Amniotic stem cell (primary cell): ENCODE measurements at places on chromosomes 12 and 14.

DNA sequence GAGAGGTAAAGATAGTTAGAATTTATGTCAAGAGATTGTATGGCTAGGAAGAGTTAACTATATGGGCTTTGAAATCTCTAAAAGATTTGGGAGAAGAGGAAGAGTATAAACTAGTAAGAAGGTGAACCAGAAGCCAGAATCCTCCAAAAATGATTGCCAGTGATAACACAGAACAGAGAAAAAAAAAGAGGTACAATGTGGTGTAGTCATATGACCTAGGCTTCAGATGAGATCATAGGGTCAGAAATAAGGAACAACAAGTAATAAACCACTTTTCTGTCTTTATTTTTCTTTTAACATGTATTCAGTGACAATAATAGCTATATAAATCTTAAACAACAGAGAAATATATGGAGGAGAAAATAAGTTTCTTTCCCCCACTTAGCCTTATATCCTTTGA, 2.0 kb upstream of the NECAP1 start:
- DNase-seq: no peak

DNA sequence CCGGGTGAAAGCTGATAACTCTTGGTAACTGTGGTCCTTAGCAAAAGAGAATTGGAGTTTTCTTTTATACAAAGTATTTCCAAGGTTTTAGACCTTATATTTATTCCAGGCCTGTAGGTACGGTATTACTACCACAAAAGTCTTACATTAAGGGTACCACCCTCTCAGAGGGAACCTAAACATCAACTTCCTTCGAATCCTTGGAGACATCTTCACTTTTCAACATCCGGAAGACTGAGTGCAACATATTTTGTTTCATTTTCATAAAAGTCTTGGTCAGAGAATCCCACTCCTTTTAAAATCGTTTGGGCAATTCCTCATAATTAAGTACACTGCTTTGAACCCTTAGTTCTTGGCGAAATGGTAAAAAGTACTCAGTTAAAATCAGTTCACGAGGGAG, 1.2 kb downstream of the CNOT2 start:
- DNase-seq: no peak

DNA sequence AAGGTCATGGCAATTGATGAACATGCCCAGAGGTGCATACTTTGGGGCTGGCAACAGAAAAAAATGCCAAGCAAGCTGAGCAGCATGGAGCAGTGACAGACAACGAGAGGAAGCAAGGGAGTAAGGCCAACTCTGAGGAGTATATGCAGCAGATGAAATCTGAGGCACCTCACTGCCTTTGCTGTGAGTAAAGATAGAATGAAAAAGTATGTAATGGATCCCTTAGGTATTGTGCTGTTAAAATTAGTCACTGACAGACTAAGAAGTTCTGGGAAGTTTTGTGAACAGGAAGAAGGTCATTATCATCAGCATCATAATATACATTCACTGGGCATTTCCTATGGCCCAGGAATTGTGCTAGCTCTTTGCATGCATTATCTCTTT, 269.9 kb downstream of the DUSP6 start:
- DNase-seq: no peak

DNA sequence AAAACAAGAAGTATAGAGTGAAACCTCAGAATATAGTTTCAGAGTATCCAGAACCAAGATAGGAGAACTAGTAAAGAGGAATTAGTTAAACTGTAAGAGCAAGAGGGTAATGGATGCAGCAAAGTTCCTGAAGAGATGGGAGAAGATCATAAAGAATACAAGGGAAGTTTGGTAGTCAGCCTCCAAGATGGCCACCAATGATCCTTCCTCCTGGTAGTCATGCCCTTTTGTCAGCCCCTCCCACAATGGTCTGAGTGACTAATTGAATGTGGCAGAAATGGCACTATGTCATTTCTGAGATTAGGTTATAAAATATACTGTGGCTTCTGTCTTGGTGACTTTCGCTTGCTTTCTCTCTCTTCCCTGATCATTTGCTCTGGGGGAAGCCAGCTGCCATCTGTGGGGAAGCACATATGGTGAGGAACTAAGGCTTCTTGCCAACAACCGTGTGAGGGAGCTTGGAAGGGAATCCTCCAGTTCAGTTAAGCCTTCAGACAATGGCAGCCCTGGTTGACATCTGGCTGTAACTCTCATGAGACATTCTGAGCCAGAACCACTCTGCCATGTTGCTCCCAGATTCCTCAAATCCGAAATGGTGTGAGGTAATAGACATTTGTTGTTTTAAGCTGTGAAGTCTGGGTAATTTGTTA, 55.3 kb upstream of the AMN1 start:
- no peak for DNase-seq

GRCh38 chr12:12577786-12578185, 15.1 kb upstream of the DUSP16 start:
- DNase-seq: no peak

DNA sequence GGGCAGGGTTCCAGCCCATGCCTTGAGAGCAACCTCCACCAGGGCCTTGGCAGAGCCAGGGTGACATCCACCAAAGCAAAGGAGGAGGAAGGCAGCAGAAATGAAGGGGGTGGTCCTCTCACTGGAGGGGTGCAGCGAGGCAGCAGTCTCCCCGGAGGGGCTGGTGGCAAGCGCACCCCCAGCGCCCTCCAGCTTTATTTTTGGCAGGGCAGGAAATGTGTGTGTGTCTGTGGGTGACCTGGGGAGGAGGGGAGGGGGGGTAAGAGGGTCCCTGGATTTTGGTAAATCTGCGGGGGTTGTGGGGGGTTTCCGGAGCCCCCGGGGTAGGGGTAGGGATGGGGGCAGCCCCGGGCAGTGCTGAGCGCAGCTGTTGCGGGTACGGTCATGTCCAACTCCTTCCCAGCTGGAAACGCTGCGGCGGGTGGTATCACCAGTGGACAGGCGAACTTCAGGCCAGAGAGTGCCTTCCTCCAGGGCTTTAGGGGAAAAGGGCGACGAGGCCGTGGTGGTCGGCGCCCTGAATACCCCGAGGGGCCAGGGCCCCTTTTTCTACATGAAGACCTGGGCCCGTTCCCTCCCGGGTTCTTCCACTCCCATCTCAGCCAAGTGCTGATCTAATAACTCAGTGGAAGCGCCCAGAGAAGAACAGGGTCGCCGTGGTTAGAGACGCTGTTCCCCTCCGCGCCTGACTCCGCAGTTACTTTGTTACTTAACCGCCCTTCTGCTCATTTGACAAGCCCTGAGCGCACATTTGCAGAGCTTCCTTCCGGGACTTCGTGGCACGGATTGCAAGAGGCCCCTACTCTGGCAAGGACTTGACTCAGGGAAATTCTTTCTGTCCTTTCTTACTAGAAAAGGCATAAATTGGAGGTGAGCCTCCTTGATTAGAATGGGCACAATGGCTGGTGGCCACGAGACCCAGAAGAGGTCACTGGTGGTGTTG, 55.2 kb downstream of the FOS start:
- no peak for DNase-seq

DNA sequence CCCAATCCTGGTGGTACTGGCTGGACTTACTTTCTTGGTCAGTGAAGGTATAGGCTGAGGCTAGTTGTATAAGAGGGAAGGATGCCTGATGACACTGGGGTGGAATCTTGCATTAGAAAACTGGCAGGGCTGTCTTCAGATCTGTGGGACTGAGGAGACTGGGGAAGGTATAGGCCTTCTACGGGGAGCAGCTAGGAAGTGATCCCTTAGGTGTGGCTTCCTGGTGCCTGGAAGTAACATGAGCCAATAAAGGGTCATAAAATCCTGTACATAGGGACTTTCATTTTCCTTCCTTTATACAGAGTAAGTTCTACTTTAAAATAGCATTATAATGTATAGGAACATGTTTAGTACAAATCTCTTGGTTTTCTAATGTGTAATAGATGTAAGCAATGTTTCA, 716.8 kb downstream of the LRFN5 start:
- DNase-seq: no peak

- DNase-seq: no peak
These were observed 48.8 kb downstream of the NUAK1 start for GRCh38 chr12:106089935-106090334.
